ENCODE measurements at places on chromosomes 12 and 14.

- DNase-seq = no peak
Measured at GRCh38 chr14:68448252-68448902, 344.5 kb downstream of the ZFP36L1 start.

- no peak for DNase-seq
Measured at GRCh38 chr12:112005419-112006395, 7.3 kb downstream of the TMEM116 start.

DNA sequence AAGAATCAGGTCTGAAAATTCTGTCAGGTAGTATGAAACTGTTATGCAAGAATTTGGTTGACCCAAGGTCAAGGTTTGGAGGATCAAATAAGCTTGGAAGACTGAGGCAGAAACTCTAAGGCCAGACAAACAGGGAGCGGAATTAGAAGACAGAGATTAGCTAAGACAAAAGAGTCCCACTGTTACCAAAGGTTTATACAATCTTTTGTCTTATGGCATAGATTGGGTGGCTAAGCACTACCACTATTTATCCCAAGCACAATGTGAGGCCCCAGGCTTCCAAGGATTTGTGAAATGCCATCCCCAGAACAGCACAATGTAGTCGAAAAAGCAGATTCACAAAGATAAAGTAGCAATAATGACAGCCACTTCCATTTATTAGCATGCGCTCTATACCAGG, 311.2 kb downstream of the SEC23A start:
- DNase-seq = no peak

DNA sequence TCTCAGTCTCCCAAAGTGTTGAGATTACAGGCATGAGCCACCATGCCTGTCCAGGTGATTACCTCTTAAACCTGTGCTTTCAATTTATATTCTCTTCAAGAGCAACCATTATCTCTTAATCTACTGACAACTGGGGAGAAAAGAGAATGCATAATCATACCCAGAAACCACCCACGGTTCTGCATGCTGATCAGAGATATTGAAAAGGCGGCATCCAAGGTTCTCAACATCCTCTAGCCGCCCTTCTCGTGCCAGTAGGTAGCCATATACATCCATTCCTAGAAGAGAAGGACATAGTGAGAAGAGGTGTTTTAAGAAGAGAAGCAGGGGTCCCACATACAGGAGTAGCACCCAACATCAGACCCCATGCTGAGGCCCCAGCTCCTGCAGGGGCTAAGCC, 20.8 kb downstream of the ANAPC7 start:
- no peak for DNase-seq

DNA sequence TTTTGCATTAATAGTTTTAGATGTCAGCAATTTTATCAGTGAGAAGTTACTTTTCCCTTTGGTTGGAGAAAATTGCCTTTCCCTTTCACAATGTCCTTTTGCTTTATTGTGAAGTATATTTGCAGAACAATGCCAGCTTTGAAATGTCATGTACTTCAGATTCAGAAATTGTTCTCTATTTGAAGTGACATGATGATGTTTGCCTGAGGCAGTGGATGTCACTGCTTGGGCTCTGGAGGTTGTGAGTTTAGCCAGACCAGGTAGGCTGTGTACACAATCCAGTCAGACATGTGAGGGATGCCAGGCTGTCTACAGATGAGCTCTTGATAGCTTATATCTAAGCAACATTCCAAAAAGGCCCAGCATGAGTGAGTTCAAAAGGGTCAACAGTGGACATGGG, 451.9 kb upstream of the FBXO33 start:
- peak; percentile 46 for DNase-seq

DNA sequence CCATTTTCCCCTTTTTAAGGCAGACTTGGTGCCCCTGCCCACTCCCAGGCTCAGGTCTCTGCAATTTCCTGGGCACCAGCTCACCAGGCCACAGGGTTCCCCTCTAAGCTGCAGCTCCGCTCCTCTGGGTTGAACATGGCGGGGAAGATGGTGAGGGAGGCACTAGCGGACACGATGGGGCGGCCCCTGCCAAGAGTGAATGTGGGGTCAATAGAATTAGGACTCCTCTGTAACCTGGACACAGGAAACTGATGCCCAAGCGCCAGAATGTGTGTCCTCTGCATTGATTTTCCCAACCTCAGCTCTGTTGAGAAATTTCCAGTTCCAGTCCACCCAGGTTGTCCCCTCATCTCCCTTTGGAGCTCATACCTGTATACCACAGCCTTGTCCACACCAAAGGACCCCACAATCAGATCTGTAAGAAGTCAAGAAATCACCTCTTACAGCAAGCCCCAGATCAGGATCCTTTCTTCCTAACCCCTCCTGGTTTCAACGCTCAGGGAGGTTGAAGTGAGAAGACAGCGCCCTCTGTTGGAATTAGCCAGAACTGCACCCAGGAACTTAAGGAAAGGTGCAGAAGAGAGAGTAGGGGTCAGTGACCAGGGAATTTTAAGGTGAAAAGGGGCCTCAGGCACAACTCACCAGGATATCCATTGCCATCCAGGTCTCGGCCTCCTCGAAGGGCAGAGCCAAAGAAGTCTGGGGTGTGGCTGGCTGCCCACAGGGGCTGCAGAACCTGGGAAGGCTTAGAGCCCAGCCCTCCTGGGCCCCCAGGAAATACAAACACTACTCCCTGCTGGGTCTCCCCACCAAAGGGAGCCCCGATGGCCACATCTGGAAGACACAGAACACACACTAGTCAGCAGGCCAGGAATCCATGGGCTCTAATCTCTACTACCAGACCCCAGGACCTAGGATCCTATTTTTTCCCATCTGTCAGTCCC, 14.7 kb downstream of the ITGA5 start:
- peak; percentile 41 for DNase-seq

GRCh38 chr12:68861890-68862289, 53.9 kb downstream of the MDM2 start:
- no peak for DNase-seq

DNA sequence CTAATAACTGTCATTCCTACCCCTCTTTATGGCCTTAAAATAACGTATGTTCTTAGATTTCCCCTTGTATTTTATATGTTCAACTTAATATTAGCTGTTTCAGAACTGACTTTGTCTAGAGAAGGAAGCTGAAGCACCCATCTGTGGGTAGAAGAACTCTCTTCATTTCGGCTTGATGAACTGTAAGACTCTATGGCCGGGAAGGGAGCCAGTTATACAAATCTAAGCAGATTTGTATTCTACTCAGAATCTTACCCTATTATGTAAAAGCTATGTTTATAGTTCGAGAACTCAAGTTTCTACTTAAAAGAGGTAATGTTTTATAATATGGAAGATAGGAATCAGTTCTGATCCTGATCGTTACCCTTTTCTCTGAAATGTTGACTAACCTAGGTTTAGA, 390.9 kb upstream of the PRICKLE1 start:
- DNase-seq = no peak

GRCh38 chr14:76760331-76761135, 735 bp upstream of the VASH1 start:
- DNase-seq = no peak

DNA sequence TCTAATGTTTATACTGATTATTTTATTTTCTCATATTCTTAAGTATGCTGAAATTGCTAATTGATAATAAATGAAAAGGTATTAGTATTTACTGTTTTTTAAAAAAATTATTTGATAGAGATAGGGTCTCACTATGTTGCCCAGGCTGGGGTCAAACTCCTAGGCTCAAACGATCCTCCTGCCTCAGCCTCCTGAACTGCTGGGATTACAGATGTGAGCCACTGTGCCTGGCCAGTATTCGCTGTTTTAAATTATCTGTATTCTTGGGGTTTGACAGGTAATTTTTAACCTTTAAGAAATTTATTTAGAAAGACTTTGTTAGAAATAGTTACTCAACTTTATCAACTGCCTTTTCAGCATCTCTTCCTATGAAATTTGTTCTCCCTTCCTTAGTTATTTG, 32.2 kb downstream of the RAN start:
- DNase-seq = no peak

GRCh38 chr14:20350282-20350681, 6.8 kb downstream of the PARP2 start:
- no peak for DNase-seq

DNA sequence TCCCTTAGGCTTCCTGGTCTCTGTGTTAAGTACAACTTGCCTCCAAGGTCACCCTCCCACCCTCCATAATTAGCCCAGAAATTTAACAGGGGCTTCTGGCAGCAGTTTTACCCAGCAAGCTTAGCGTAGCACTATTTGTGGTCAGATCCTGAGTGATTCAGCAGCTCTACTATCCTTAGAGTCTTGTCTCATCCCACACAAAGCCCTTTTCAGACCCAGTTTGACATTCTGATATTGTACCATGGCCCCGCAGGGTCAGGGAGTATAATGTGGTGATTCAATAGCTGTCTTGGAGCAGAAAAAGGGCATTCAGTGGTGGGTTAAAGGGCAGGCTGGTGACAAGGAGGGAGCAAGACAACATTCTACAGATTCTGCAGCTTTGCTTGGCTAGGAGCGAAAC, 153.8 kb upstream of the DDHD1 start:
- no peak for DNase-seq

- DNase-seq = no peak
Measured at GRCh38 chr12:48454667-48455066, 17.7 kb upstream of the ANP32D start.

DNA sequence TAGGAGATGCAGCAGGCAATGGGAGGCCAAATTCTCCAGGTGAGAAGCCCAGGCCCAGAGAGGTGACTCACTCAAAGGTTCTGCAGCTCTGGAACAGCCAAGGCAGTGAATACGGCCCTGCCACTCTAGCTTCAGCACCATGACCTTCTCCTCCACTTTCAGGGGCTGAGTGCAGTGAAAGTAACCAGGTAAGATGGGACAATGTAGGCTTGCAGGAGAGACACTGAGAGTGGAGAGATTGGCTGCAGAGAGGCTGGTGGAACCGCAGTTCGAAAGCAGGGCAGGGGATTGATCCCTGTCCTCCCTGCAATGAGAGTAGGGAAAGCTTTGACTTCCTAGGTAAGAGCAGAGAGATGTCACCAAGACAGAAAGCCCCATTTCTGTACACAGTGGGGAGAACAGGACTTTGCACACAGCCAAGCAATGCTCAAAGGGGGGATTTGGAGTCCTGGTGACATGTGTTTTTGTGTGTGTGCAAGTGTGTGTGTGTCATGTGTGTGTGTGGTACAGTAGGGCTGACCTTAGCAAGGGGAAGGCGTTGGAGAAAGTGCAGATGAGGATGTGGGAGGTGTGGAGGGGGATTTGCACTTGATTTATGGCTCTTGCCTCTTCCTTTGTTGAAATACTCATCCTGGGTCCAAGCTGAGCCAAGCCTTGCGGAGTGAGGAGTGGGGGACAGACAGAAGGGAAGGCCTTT, 12.7 kb downstream of the DHRS2 start:
- no peak for DNase-seq

DNA sequence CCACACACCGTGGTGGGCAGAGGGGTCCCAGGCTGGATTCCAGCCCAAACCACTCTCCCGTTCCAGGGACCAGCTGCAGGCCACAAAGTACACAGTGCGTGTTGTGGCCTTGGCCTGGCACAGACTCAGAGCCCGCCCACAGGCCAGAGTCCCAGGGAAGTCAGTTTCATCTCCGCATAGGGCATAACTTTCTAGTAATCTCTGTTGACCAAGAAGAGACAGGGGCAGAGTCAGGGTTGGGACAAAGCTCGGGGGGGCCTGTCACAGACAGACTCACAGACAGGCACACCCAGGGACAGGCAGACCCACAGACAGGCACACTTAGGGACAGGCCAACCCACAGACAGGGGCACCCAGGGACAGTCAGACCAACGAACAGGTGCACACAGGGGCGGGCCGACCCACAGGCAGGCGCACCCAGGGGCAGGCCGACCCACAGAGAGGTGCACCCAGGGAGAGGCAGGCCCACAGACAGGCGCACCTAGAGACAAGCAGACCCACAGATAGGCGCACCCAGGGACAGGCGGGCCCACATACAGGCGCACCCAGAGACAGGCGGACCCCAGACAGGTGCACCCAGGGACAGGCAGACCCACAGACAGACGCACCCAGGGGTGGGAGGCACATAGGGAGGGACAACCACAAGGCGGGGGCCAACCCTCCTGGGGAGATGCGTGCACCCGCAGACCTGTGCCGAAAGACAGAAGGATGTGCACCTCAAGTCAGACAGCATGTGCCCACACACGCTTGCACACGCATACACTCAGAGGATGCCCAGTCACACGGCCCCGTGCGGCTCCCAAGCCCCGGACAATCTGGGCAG, 323.3 kb upstream of the RTL1 start:
- no peak for DNase-seq

- peak; percentile 48 for DNase-seq
Measured at GRCh38 chr14:56490379-56490778, 89.2 kb upstream of the TMEM260 start.

DNA sequence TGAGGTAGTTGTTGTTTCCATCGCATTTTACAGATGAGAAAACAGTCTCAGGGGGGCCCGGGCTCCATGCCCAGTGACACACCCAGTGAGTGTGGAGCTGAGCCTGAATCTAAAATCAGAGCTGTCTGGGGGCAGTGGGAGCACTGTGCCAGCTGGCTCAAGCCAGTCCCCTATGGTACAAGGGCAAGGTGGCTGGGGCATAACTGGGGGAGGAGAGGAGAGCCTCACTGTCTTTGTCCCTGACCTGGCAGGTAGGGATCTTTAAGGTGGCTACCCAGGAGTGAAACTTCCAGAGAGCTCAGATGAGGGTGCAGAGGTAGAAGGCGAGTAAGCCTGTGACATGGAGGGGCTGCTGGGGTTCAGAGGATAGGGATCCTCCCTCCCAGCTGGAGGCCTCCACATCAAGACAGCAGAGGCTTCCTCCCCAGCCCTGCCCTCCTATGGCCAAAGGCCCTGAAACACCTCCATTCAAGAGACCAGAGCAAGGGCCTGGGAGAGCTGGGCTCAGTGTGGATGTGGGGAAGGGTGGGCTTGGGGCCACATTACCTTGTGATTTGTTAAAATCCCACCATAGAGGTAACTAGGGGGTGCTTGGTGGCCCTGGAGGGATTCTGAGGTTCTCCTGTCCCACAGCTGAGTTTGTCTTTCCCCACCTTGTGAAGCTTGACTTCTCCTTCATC, 33.1 kb downstream of the ASCL4 start:
- no peak for DNase-seq

DNA sequence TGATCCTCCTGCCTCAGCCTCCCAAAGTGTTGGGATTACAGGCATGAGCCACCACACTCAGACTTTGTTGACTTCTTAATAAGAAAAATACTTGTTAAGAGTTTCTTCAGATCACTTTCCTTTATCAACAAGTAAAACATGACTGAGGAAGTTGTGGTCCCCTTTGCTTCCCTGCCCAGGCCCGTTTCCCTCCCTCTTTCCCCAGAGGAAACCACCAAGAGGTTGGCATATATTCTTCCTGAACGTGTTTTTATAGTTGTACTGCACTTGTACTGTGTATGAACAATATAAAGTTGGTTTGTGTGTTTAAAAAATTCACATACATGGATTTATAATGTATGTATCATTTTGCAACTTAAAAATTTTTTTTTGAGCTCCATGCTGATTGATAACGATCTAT, 28.4 kb downstream of the PTPN11 start:
- no peak for DNase-seq

- no peak for DNase-seq
Measured at GRCh38 chr14:104550340-104550860, 29.2 kb upstream of the C14orf180 start.

DNA sequence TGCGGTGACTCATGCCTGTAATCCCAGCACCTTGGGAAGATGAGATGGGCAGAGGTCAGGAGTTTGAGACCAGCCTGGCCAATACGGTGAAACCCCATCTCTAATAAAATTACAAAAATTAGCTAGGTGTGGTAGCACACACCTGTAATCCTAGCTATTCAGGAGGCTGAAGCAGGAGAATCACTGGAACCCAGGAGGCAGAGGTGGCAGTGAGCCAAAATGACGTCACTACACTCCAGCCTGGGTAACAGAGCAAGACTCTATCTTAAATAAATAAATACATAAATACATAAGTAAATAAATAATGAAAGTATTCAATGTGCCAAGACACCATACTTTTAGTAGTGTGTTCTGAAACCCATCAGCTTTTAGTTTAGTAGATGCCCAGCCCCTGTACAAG, 308.1 kb upstream of the FLRT2 start:
- DNase-seq = peak; percentile 56
